ENCODE measurements at places on chromosomes 3 and 15.

- DNase-seq = no peak
Observed at GRCh38 chr15:25094519-25094918, 139.7 kb downstream of the SNRPN start.

DNA sequence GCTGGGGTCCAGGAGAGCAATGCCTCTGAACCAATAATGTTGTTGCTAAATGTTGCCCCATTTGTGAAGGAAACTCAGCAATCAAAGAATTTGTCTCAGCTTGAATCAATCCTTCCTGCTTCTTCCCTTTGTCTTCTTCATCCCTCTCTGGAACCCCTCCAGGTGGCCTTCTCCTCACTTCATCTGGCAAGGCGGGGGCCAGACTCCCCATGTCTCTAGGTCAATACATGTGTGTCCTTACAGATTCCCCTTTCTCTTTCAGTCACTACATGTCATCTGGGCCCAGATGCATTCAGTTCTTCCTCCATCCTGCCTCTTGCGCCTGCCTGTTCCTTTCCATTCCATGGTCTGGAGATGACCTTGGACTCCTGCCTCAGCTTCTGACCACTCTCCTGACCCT, 8.0 kb upstream of the LTF start:
- DNase-seq = no peak

GRCh38 chr3:100270215-100270583, 9.4 kb downstream of the TBC1D23 start:
- no peak for DNase-seq

DNA sequence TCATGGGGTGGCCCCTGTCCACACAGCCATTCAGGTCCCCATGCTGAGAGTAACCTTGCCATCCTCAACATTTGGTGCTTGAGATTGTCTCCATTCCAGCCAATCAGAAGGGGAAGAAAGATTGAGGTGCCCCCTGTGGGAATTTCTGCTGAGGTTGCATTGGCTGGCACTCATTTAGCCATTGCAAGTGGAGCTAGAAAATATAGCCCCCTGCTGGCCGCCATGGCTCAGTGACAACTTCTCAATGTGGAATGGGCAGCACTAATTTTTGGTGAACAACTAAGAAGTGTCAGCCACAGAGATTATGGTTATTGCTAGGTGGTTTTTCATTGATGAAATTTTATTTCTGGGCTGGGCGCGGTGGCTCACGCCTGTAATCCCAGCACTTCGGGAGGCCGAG, 22.0 kb downstream of the COL6A6 start:
- DNase-seq = no peak

All from T-helper 1 cell (primary cell).